Mammary epithelial cell (primary cell): ENCODE measurements at places on chromosomes 12 and 14.

DNA sequence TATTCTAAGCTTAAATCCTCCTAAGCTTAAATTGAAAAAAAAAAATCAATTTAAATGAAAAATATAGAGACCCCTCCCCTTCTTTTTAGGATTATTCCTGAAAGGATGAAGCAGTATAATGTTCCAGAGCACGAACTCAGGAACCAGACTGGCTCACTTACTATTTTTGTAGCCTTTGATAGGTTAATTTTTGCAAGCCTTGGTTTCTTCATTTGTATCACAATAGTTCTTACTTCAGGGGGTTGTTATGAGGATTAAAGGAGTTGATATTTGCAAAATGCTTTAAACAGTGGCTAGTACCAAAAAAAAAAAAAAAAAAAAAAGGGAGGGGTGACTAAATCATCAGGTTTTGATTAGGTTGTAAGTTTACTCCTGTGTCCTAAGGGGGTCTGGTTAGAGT is 3.1 kb upstream of the RBM25 start:
- DNase-seq, result no peak

DNA sequence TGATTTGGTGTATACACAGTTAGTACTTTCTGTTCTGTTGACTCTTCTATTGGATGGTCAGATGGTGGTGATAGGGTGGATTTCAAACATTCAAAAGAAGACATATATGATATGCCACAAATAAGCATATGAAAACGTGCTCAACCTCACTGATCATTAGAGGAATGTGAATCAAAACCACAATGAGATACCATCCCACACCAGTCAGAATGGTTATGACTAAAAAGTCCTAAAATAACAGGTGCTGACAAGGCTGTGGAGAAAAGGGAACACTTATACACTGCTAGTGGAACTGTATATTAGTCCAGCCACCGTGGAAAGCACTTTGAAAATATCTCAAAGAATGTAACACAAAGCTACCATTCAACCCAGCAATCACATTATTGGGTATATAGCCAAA is 425.5 kb downstream of the C12orf50 start:
- DNase-seq, result peak; percentile 25

- peak; percentile 95 for DNase-seq
Measured at GRCh38 chr14:70707138-70708038, 65.7 kb downstream of the TTC9 start.

DNA sequence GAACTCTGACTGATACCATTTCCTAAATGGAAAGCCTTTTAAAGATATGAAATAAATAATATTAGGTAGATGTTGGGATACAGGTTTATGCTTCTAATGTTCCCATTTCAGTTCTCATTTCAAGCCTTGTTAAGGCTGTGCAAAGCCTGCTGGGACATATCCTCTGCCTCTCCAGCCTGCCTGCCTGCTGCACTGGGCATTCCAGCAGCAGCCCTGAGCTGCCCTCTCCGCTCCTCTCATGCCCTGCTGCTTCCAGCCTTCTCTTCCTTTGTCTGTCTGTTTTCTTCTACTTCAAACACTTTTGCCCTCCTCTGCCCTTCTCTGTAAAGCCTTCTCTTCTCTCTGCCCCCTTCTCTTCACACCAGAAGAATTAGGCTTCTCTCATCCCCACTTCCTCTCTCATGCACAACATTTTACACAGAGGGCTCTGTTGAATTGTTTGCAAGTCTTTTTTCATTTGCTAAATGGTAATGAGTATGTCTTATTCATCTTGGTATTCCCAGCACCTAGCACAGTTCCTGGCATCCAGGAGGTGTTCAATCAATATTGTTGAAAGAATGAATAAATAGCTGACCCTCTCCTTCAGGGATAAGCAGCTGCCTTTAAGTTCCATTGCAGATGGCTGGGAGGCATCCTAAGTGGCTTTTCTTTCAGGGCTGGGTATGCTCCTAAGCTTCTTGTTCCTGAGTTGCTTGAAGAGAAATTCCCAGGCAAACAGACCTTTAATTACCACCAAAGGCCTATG is 292.3 kb downstream of the TMEM117 start:
- no peak for DNase-seq

GRCh38 chr12:85392508-85392907 is 112.5 kb downstream of the ALX1 start:
- DNase-seq, result no peak

- no peak for DNase-seq
Measured at GRCh38 chr12:121217761-121218160, 7.8 kb downstream of the P2RX4 start.

DNA sequence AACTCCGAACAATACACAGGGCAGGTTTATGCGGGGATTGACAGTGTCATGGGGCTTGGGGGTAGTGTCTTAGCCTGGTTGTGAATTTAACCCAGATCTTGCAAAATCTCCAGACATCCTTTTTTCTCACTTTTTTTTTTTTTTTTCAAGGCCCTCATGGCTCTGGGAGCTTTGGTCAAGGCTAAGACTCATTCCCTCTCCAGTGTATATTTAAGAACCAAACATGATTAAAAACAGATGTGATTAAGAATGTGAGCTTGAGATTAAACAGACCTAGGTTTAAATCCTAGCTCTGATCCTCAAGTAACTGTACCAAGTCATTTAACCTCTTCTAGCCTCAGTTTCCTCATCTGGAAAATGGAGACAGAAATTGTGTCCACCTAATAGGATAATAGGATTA is 151.7 kb upstream of the FUT8 start:
- no peak for DNase-seq

DNA sequence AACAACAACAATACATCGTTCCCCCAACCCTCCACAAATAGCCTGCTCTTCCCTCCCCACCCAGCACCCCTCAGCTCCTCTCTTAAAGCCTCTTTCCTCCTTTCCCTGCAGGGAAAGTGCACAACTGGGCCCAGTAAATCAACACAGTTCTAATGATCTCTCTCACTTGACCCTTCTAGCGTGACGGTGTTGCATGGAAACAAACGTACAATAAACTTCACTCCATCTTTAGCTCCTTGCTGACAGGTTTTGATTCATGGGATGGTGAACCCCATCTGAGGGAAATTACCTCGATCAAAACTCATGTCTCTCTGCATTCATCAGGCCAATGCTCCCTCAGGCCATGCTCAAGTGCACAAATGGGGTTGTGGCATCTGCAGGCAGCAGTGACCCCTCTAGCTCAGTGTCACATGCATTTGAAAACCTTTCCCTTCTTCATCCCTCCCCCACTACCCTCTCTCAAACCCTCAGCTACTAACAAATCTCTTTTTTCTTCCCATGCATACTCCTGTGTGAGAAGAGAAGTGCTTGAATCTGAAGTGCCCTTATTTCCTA is 22.9 kb downstream of the GDF11 start:
- no peak for DNase-seq

DNA sequence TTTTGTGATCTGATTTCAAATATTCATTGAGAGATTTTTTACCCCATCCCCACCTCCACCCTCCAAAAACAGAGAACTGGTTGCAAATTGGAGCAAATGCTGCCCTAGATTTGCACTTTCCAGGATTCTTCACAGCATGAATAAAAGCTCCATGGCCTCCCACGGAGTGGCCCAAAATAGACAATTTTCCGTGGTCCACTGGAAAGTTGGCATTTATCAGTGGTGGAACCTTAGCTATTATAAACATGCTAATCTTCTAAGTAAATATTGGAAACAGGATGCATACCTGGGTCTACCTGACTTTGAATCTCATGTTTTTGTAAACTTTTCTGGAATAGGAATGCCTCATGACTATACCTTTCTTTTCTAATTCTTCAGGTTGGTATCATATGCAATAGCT is 123.9 kb downstream of the SLC16A7 start:
- no peak for DNase-seq

DNA sequence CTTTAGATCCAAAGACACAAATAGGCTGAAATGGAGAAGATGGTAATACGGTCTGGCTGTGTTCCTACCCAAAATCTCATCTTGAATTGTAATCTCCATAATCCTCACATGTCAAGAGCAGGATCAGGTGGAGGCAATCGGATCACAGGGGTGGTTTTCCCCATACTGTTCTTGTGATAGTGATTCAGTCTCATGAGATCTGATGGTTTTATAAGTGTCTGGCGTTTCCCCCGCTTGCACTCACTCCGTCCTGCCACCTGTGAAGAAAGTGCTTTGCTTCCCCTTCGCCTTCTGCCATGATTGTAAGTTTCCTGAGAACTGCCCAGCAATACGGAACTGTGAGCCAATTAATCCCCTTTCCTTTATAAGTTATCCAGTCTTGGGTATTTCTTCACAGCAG is 1795.5 kb upstream of the FLRT2 start:
- DNase-seq, result no peak

DNA sequence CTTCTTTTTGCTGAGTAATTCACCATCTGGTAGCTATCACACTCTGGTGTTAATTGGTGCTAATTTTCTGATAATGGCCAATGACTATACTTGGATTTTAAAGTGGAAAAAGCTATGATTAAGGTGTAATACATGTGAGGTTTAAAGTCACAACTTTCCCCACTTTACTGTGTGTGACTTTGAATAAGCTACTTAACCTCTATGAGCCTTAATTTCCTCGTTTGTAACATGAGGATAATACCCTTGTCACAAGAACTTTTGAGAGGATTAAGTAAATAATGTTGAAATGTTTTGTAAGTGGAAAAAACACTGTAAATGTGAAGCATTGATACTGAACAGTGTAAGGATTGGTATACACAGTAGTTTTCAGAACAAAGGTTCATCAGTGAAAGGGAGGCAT is 65.3 kb downstream of the MSRB3 start:
- DNase-seq, result no peak

DNA sequence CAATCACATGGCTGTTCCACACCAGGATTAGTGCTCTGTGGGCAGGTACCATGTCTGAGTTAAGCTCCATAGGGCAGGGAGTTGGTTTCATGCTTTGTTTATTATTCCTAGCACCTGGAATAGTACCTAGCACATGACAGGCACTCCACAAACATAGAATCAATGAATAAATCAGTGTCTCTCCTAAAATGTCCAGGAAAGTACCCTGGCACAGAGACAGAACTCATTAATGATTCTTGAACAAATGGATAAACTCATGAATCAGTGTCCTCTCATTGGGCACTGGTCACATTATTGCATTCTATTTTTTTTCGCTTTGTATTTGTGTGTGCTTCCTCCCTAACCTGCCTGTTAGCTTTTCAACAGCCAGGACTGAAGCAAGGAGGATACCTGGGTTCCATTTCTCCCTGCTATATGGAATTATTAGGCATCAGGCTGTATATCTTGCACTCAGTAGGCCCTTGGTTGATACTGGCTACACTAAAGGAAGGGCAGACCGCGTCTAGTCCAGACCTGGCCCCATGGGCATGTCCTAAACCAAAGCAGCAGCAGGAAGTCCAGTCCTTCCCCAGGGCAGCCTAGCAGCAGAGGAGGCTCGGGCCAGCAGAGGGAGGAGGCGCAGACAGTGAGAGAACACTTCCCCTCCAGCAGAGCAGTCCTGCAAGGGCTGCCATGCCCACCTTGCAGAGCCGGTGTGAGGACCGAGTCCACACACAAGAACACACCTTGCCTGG is 18.4 kb downstream of the HDAC7 start:
- no peak for DNase-seq

- no peak for DNase-seq
Measured at GRCh38 chr12:12147111-12147510, 76.4 kb downstream of the BCL2L14 start.

DNA sequence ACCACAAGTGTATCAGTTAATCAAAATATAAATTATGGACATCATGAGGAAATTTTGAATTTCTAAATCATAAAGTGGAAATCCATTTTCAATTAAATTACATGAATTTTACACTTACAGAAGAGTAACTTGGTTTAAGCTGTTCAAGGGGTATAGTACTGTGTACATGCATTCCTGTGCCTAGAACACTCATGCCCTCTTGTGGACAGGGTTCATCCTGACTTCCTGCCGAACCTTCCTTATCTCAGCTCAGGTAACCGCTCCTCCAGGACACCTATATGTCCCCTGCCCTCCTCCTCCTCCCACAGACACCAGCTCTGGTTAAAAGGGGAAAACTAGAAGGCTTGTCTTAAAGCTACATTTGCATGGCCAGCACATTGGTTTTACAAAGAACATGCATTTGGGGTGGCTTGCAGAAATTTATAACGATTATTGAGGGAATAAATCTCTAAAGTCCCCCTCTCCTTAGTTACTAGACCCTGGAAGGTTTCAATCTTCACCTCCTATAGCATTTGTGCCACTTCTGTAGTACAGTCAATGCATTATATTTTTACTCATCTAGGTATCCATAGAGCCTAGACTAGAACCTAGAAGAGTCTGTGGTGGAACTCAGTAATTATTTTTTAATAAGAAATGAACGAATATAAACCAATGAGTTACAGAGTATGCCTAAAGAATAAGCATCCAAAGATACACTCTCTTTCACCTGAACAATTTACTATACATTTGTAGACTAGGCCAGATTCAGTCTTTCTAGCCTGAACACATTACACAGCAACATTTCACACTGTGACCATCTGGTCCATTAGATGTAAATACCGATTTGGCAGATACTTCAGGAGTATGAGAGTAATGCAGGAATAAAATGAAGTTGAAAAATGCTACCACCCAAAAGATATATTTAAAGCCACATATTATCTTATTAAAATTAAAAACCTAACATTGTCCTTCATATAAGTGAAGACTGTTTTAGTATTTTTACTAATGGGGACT is 345.6 kb downstream of the PAWR start:
- DNase-seq, result peak; percentile 37

GRCh38 chr12:80044694-80045046 is 54.7 kb upstream of the OTOGL start:
- DNase-seq, result peak; percentile 84

GRCh38 chr12:79069009-79069408 is 204.4 kb downstream of the SYT1 start:
- DNase-seq, result peak; percentile 25

DNA sequence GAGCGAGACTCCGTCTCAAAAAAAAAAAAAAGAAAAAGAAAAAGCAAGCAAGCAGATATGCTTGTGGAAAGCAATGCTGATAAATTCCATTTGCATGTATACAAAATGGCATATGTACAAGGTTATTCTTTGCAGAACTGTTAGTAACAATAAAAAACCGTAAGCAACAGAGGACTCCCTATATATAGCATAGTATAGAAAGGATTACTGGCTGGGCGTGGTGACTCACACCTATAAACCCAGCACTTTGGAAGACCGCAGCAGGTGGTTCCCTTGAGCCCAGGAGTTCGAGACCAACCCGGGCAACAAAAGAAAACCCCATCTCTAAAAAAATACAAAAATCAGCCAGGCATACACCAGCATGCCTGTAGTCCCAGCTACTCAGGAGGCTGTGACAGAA is 13.5 kb downstream of the GCN1 start:
- no peak for DNase-seq

DNA sequence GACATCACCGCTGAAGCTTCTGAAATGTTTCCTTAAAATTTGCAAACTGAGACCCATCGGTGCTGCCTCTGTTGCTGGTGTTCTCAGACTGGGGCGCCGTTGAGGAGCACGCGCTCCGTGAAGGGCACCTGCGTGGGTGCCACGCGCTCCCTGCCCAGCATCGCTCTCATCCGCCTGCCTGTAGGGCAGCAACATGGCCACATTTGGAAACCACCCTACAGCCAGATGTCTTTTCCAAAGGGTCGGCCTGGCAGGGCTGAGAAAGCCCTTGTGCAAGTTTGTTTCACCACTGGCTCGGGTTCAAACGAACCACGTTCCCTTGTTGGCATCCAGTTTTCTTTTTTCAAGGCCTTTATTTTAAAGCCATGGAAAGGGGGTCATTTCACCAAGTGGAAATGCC is 13.9 kb downstream of the ADGRD1 start:
- no peak for DNase-seq

GRCh38 chr12:32983968-32984367 is 87.4 kb upstream of the PKP2 start:
- DNase-seq, result peak; percentile 19

GRCh38 chr12:4148418-4149056 is 125.0 kb upstream of the CCND2 start:
- DNase-seq, result peak; percentile 39
